ENCODE measurements at places on chromosomes 13 and 19.

- DNase-seq = no peak
Observed at GRCh38 chr13:107716241-107716640, 499.1 kb downstream of the LIG4 start.

- no peak for DNase-seq
Observed at GRCh38 chr19:34269081-34269480, 14.7 kb downstream of the GARRE1 start.

GRCh38 chr13:31069808-31070534, 91.7 kb downstream of the HSPH1 start:
- DNase-seq = no peak

DNA sequence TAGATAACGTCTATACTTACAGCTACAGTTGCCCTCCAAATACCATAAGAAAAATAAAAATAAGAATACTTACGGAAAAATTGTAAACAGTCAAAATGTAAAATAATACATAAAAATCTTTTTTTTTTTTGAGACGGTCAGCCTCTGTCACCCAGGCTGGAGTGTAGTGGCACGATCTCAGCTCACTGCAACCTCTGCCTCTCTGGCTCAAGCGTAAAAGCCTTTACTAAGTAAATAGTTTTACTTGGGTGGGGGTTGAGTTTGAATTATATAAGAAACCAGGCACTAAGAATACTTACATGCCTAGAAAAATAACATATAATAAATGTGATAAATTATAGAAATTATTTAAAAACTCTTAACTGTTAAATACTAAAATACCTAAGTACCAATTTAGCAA, 1413.0 kb upstream of the PRR20A start:
- DNase-seq = no peak

DNA sequence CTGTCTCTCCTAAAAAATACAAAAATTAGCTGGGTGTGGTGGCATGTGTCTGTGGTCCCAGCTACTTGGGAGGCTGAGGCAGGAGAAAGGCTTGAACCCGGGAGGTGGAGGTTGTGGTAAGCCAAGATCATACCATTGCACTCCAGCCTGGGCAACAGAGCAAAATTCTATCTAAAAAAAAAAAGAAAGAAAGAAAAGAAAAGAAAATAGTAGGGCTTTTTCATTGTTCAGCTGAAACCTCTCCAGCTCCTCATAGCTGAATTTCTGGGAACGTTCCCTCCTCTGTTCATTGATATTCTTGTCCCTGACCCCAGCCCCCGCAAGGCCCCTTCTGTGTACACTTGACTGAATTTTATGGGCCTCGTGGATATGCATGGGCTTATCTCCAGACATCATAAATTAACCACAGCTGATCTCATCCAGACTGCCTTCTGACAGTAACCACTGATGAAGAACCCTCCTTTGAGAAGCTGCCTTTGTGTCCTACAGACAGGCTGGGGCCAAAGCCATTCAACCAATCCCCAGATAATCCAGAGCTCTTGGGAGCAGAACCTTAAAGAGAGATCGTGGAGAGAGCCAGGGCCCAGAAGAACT, at the start of gene ELSPBP1:
TSS of gene ELSPBP1 (plus strand) at position 424 of the 594 bp plus-strand sequence. CDS start 14,036 bp downstream, outside the sequence.
- no peak for DNase-seq

DNA sequence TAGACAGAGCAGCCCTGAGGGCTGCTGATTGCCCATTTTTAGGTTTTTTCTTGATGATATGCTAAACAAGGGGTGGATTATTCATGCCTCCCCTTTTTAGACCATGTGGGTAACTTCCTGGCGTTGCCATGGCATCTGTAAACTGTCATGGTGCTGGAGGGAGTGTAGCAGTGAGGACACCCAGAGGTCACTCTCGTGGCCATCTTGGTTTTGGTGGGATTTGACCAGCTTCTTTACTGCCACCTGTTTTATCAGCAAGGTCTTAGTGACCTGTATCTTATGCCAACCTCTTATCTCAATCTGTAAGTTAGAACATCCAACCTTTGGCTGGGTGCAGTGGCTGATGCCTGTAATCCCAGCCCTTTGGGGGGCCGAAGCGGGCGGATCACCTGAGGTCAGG, 148.0 kb downstream of the PTPRS start:
- DNase-seq = no peak

DNA sequence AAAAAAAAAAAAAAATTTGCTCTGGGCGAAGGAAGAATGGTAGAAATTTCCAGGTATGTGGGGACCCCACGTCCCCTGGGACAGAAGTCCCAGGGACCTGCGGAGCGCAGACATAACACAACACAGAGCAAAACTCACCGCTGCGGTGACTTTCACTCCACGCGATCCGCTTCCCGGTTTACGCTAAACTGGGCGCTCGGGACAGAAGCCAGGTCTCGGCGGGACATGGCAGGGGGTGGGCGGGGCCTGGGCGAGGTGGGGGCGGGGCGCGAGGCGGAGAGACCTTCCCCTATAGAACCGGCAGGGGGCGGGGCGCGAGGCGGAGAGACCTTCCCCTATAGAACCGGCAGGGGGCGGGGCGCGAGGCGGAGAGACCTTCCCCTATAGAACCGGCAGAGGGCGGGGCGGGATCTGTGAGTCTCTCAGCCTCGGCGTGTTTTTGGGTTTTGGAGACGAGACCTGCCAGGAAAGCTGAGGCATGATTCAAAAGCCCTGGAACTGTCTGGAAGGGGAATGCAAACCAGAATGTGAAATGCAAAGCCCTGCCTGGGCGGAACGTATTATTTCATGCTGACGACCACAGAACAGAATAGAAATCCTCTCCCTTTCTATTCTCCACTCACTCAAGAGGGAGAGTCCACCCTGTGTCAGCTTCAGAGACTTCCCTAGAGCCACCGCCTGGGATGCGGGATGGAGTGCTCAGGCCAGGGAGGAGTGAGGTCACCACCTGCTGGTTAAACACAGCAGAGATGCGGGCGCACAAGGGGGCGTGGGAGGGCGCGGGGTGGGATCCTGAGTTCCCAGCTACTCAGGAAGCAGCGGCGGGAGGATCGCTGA, 20.2 kb upstream of the ERVV-1 start:
- DNase-seq = no peak

GRCh38 chr19:48689449-48689848, 6.3 kb upstream of the FUT2 start:
- no peak for DNase-seq

DNA sequence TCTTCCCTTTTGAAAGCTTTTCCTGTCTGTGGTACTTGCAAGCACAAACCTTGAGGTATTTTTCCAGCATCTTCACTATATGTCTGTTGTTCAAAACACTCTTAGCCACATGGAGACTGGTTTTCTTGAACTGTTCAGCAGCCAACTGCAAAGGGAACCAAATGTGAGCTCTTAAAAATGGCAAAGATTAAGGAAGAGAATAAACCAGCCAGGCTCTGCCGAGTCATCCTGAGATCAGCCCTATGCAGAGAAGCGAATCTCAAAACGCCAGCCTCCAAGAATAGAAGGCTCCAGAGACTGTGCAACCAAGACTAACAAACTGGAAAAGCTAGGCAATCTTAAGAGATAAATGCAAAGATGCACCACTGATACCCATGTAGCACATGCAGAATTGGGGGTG, 20.7 kb downstream of the AKAP8 start:
- no peak for DNase-seq

DNA sequence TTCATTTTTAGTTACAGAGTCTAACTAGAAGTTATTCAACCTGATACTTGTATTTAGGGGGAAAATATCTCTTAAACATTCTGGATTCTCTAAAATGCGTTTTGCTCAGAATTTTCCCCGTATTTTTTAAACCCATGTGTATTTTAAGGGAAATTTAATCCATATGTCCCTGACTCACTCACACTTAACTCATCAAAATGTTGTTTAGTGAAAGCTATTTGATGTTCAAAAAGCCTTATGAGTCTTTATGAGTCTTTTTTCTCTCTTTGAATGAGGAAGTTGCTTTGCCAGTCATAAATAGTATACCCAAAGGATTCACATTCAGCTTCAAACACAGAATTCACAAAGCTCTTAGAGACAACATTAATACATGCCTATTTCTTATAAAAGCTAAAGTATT, 16.4 kb downstream of the MAB21L1 start:
- DNase-seq = no peak

- DNase-seq = no peak
Observed at GRCh38 chr19:49557641-49558325, 22.6 kb downstream of the NOSIP start.

DNA sequence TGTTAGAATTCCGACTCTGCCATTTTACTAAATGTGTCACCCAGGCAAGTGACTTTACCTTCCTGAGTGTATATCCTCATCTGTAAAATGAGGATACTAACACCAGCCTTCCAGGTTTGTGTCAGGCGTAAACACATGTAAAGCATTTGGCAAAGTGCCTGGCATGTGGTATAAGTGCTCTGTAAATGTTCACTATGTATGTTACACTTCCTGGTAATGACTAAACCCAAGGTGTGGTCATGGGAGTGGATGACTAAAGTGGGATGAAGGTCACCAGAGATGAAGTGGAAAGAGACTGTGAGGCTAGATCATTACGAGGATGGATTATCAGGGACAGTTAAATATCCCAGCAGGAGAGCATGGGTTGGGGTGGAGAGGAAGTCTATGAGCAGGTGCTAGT, 25.6 kb downstream of the DEDD2 start:
- no peak for DNase-seq

- DNase-seq = peak; percentile 14
Observed at GRCh38 chr19:44635581-44636438, 7.9 kb upstream of the PVR start.

DNA sequence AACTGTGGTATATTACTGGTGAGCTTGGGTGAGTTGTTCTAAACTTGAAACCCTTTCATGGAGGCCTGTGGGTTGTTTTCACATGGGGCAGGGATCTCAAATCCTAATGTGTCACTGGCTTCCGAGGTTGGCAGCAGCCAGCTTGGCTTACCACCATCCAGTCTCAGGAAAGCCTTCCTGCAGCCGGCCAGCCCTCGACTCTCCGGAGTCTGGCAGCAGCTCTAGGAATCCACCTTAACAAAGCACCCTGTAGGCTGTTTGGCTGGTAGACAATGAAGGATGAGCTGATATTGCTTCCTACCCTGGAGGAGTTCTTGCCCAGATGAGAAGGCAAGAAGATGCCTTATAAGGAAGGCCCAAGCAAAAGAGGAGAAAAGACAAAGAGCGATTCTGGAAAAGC, 188.3 kb downstream of the KLF12 start:
- peak; percentile 3 for DNase-seq

GRCh38 chr13:102466610-102467190, 64.9 kb upstream of the FGF14 start:
- DNase-seq = no peak

DNA sequence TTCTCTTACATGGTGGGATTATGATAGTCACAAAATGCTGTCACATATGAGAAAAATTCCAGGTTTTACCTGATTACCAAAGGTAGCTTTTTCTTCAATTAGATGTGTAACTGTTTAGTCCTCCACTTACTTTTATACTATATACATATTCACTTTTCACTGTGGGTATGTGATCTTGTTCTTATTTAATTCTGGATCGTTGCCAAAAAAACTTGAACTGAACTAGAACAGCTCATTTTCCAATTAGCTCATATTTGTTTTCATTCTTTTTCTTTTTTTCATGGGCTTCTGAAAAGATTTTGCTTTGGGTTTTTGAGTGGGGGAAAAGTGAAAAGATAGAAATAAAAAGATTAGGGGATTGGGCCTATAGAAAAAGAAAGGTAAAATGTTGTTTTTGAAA, 291.9 kb downstream of the NDFIP2 start:
- DNase-seq = no peak

DNA sequence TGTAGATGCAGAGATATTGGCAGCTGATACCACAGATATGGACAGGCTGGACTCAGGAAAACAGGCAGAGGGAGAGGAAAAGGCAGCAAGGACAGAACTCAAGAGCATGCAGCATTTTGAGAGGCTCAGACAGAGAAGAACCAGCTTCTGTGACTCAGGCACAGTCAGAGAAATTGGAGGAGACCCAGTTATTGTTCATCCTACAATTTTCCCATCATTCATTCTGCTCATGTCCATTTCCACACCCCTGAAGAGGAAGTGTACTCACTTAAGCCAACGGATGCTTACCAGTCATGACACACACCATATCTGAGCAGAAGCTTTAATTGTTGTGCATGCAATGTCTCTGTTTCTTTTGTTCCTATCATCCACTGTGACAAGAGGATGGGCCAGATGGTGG, 359.8 kb upstream of the HTR2A start:
- DNase-seq = no peak

GRCh38 chr13:111204438-111205177, 89.5 kb downstream of the ARHGEF7 start:
- DNase-seq = no peak

DNA sequence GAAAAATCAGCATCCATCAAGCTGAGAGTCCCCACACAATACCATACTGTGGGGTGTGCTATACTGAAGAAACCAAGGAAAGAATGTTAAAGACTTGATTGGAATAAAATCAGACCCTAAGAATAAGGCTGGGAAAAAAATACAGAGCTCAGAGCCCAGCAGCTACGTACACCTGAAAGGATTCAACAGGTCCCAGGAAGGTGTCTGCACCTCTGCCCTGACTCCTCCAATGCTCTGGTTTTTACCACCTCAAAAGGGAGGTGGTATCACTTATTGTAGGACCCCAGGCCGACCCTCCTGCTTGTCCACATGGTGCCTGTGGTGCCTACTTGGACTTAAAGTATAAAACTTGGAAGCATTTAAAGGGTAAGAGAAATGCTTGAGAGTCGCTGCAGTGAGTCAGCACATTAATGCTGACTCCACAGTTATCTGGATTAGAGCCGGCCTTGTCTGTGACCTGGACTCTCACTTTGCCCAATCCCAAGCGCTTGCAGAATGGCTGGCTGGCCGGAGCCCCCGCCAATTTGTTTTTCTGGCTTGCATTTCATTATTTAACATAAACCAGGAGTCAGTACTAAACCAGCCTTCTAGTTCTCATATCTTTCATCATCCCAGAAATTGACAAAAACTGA, 110.1 kb downstream of the FGF14 start:
- DNase-seq = no peak

DNA sequence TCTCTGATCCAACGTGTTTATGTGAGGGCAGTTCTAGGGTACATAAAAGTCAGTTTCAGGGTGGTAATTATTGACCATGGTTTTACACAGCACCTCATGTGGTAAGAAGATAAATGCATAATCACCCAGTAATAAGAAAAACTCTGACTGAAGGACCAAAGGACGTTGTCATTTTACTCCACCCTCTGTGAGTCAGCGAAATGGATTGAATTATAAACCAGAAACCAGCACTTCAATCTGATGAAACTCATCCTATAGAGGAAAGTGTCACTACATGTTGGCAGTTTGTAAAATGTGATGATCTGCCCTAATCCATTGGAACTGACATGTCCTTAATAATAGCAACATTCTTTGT, 406.8 kb downstream of the KLF5 start:
- no peak for DNase-seq

DNA sequence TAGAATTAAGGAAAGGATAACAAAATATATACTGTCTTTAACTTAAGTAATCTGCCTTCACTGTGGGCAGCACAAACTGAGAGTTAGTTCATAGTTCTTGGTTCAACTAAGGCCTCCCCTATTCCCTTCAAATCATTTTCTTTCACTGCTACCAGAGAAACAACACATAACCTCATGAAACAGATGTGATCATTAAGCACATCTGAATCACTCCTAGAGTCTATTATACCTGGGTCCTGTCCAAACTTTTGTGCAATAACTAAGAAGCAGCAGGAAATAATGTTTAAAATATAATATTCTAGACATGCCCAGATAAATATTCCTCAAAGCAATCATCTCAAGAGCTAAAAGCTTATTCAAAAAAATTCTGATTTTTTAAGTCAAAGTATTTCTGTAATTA, 62.9 kb downstream of the ZC3H13 start:
- no peak for DNase-seq

- no peak for DNase-seq
Observed at GRCh38 chr19:49014123-49014869, 2.6 kb downstream of the LHB start.

All from NCI-H446 treated with DMSO at 0.1 percent for 48 hours (cell line).